ENCODE measurements at places on chromosomes 7 and 10. TPM values are rescaled to one million over a fixed set of nuclear protein-coding genes. Genes with fewer than 3 reads are reported as not detected.

Gene MGMT
- 6.6 TPM for total RNA-seq

Gene FAS
- total RNA-seq = 38.3 TPM

Gene FFAR4
- total RNA-seq = 0.31 TPM

Gene FLNC
- 4.9 TPM for total RNA-seq

Gene GNG11
- 33.6 TPM for total RNA-seq

Gene GBX1
- not detected for total RNA-seq

Gene UBE2H
- total RNA-seq = 68.2 TPM

Gene NAT16
- 0.17 TPM for total RNA-seq

Gene SFRP5
- 2.4 TPM for total RNA-seq

Gene BTBD16
- total RNA-seq = 0.44 TPM

Gene ANXA7
- total RNA-seq = 114 TPM

Gene ANKRD61
- total RNA-seq = 0.50 TPM

Gene TCAF1
- 21.5 TPM for total RNA-seq

Gene AKR1E2
- 9.2 TPM for total RNA-seq

Gene AOAH
- 0.13 TPM for total RNA-seq

Gene NUTM2A
- total RNA-seq = 0.07 TPM

Gene KIAA1217
- 3.1 TPM for total RNA-seq

Gene PRPS1L1
- not detected for total RNA-seq

Gene NRCAM
- total RNA-seq = 71.2 TPM

Gene MAGI2
- total RNA-seq = 0.45 TPM

Gene RHOBTB1
- 7.0 TPM for total RNA-seq

Gene PAPSS2
- total RNA-seq = 28.1 TPM

Gene SH2D4B
- not detected for total RNA-seq

Gene AKR1C2
- 3,442 TPM for total RNA-seq

Gene CYP26A1
- total RNA-seq = 2.7 TPM

Gene OR2A1
- total RNA-seq = not detected

Gene AOC1
- total RNA-seq = not detected

Gene SEMA3D
- 0.05 TPM for total RNA-seq

Gene TUBGCP2
- total RNA-seq = 49.9 TPM

Gene LIPN
- total RNA-seq = not detected

Gene PLA2G12B
- total RNA-seq = not detected

Gene VAX1
- 1.3 TPM for total RNA-seq

Gene CCL24
- not detected for total RNA-seq

Gene OPN4
- total RNA-seq = not detected

Gene LIMK1
- 33.1 TPM for total RNA-seq

Gene CWF19L1
- total RNA-seq = 21.7 TPM

Gene BMPR1A
- total RNA-seq = 29.4 TPM

Gene PRLHR
- total RNA-seq = not detected

Gene TSPAN33
- total RNA-seq = 6.3 TPM

Gene HTRA1
- 64.7 TPM for total RNA-seq

Gene ANKRD30A
- total RNA-seq = 0.64 TPM

Gene CREB5
- total RNA-seq = 4.8 TPM

Gene CRTAC1
- 1.8 TPM for total RNA-seq

Gene SUN3
- total RNA-seq = not detected

Gene ZCWPW1
- 1.8 TPM for total RNA-seq

Gene TSPAN12
- total RNA-seq = 0.49 TPM

Gene MSMB
- not detected for total RNA-seq

Gene ARL3
- 13.9 TPM for total RNA-seq

Gene PSD
- total RNA-seq = 0.72 TPM

Gene ANKRD1
- 7.0 TPM for total RNA-seq

Gene TAC1
- total RNA-seq = not detected

Gene MPP7
- 0.15 TPM for total RNA-seq

Gene EN2
- 1.0 TPM for total RNA-seq

Gene HOXA5
- 6.2 TPM for total RNA-seq

Gene DKK1
- 343 TPM for total RNA-seq

Gene GATA3
- total RNA-seq = 5.9 TPM

Gene EIF3B
- total RNA-seq = 232 TPM

Gene LIPM
- not detected for total RNA-seq
